Dermis blood vessel endothelial cell (primary cell): ENCODE measurements at places on chromosomes 2 and 18. TPM values are rescaled to one million over a fixed set of nuclear protein-coding genes. Genes with fewer than 3 reads are reported as not detected.

DNA sequence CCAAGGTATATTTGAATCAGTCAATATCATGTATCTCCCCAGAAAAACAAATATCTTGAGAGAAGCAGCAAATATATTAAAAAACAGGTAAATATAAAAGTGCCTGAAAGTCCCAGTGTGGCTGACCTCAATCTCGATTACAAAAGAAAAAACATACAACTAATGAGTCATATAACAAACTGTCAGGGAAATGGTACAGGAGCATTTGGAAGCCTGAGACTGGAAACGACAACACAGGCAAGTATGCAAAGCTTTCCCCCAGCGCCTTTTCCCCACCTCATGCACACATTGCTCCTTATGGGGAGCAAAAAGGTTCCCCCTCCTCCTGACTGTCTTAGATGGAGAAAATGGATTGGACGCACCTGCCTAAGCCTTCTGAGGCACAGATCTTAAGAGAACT is 230.7 kb downstream of the TMX3 start:
- DNase-seq, result no peak

DNA sequence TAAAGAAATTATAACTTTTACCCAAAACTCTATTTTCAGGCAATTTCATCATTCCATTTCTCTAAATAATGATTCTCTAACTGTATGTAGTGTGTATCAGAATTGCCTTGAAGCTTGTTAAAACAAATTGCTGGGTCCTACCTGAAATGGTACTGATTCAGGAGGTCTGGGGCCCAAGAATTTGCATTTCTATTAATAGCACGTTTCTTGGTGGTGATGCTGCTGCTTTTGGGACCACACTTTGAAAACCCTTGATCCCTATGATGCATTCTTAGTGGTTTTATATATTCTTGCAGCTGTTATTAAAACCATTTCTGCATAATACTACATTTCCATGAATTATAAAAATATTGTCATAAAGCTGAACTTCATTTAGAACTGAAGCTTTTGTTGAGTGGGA is 140.7 kb downstream of the NCK2 start:
- no peak for DNase-seq

DNA sequence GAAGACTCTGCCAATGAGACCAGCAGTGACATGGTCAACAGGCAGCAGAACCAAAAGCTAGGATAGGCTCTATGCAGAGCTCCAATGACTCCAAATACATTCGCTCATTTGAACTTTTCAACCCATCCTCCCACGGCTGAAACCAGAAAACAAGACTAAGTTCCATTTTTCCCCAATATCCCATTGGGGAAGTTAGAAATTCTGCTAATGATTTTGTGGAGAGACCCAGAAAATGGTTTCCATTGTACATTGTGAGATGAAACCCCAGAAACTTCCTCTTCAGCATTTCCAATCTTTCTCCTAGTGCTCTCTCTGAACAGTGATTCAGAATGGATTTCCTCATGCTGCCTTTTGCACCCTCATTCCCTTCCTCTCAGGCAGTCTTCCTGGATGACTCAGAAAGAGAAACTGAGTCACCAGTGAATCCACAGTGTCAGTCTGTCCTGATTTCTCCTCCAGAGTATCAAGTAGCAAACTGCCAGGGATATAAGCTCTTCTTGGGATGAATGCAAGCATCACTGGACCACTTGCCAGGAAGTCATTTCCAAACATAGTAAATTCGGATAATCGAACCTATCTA is 467.7 kb upstream of the ID2 start:
- no peak for DNase-seq

DNA sequence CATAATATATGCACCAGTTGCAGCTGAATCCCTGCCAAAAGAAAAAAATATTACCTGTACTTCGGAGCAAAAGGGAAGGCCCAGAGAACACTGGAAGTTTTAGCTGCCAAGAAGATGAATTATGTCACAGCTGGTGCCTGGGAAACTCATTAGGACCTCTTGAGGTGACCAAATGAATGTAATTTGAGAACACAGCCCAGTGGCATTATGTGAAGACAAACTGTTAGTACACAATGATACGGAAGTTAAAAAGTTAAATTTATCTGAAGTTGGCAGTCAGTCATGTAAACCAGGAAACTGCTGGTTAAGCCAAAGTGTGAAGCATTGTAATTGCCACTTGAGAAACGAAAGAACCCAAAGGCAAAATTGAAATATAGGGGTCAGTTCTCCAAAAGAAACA is 80.7 kb downstream of the EML4 start:
- peak; percentile 81 for DNase-seq

DNA sequence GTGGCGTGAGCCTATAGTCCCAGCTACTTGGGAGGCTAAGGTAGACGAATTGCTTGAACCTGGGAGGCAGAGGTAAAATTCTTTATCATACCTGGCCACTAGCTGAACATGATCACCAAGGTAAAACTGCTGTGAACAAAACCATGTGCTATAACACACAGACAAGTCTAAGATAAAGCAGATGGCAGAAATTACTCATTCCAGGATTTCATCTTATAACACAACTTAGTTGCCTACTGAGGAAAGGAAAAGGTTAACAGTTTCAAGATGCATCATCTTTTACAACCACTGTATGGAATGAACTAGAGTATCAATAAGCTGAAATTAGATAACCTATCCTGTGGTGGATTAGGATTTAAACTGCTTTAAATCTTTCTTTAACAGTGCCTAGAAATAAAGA is 8.3 kb downstream of the ARL5A start:
- no peak for DNase-seq

The CDH7 gene
- not detected in 2 replicates for total RNA-seq

The CFAP53 gene
- total RNA-seq, result under 0.01 and 0.14 TPM in 2 replicates

- no peak for DNase-seq
Observed at GRCh38 chr2:20744366-20745335, 77.7 kb downstream of the GDF7 start.
